ENCODE measurements at places on chromosomes 4 and X. TPM values are rescaled to one million over a fixed set of nuclear protein-coding genes. Genes with fewer than 3 reads are reported as not detected.

DNA sequence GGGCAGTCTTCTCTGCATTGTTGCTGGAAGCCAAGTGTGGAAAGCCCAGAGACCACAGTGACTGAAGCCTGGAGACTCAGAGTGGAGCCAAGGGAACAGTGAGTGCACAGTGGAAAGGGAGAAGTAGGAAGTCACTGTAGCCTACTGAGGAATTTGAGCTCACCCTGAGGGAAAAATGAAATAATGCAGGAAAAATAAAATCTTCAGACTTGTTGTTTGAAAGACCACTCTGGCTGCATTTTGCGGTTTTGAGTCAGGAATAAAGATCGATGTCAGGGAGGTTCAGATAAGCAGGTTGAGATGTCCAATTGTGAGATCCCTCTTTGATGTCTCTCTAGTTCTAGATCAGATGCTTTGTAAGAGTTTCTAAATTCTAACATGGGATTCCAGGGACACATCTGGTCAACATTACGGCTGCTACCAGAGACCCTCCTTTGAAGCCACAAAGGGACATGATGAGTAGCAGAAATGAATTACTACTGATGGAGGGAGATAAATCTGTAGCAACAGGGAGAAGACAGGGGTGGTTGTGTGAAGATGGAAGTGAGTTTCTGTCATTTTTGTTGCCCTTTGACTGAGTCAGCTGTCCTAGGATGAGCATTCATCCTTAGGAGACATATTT lies 8.4 kb downstream of the ADH4 start:
- no peaks in the 10 kb centered on the region for H3K36me3 ChIP-seq
- H3K27me3 ChIP-seq: no peaks in the 10 kb centered on the region
- DNase-seq: no peak
- no peak overlapping the region for H3K27ac ChIP-seq
- no peak overlapping the region for H3K4me3 ChIP-seq

DNA sequence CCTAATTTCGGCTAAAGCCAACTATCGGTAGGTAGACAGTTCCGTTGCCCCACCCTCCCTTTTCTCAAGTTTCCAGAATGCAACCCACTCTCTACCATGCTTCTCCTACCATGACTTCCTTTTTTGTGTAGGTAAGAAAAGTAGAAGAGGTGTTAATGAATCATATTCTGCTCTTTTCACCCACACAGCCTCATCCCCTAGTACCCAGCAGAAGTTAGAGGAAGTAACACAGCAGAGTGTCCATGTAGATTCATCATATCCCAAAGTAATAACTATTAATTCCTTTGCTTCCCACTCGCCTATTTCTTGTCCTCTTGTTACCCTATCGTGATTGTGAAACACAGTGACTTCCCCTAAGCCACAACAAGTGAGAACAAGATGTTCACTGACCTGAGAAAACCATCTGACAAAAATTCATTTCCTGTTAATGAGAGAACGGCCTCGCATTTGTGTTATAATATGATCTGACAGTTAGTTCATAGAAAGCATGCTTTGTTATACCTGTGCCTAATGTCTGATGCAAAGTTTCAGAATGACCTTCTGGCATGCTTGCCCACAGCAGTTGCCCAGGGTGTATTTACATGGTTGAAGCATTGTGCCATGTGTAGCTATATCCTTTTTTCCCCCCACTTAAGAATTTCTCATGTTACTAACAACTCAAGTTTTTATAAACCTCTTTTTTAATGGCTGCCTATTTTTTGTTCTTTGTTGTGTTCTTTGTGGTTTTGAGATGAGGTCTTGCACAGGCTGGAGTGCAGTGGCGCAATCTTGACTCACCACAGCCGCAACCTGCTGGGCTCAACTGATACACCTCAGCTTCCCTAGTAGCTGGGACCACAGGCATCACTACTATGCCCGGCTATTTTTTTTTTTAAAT lies 185.6 kb downstream of the RAP1GDS1 start:
- H3K4me3 ChIP-seq: peak overlapping the region; percentile 48
- H3K27me3 ChIP-seq: no peaks in the 10 kb centered on the region
- peak; percentile 72 for DNase-seq
- H3K27ac ChIP-seq: peak overlapping the region; percentile 76
- peaks cover 31% of the 10 kb centered on the region for H3K4me1 ChIP-seq

Gene LRRC66
- not detected for total RNA-seq

GRCh38 chr4:108483079-108483478 lies 137.3 kb upstream of the RPL34 start:
- no peaks in the 10 kb centered on the region for H3K36me3 ChIP-seq
- peaks cover 33% of the 10 kb centered on the region for H3K4me1 ChIP-seq
- no peaks in the 10 kb centered on the region for H3K27me3 ChIP-seq
- DNase-seq: peak; percentile 60

Gene SHROOM3
- 0.12 TPM for total RNA-seq

DNA sequence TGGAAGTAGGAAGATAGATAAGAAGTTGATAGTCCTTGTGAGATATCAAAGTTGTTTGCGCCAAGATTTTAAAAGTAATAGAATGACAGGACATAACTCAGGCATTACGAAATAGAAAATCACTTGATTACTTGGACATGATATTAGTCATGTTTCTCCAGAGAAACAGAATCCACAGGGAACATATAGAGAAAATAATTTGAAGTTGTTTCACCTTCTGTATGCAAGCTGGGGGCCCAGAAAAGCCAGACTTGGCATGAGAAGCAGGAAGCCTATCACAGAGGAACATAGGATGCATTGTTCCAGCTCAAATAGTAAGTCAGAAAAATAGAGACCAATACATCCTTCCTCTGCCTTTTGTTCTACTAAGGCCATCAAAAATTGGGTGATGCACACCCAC lies 715.9 kb downstream of the TECRL start:
- no peak overlapping the region for H3K4me3 ChIP-seq
- no peak for DNase-seq
- H3K4me1 ChIP-seq: no peaks in the 10 kb centered on the region
- H3K27me3 ChIP-seq: no peaks in the 10 kb centered on the region
- H3K36me3 ChIP-seq: no peaks in the 10 kb centered on the region

Gene NAP1L2
- total RNA-seq: 2.5 TPM

DNA sequence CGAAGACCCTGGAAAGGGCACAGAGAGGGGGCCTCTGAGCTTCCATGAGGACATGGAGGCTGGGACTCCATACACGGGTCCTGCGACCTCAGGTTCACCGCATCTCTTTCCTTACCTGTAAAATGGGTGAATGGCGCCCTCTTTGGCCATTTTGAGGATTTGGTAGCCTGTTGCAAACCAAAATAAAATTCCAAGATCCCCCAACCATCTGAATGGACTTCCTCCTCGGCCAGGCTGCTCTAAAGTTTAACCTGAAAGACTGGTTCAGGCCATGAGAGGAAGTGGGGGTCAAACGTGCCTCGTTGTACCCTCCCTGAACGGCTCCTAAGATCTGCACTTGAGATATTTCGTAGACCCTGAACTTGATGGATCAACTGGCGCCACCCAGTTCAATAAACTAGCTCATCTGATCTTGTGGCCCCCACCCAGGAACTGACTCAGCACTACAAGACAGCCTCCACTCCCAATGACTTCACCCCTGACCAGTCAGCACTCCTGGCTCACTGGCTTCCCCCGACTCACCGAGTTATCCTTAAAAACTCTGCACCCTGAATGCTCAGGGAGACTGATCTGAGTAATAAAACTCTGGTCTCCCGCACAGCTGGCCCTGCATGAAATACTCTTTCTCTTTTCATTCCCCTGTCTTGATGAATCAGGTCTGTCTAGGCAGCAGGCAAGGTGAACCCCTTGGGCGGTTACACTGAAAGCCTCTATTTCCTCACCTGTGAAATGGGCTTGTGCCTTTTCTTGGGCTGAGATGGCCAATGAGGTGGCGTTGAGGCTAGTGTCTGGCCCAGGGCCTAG lies 32.9 kb upstream of the GPR78 start:
- H3K4me3 ChIP-seq: no peak overlapping the region
- DNase-seq: no peak
- no peaks in the 10 kb centered on the region for H3K4me1 ChIP-seq
- H3K27ac ChIP-seq: no peak overlapping the region

- DNase-seq: no peak
- H3K27me3 ChIP-seq: no peaks in the 10 kb centered on the region
- no peaks in the 10 kb centered on the region for H3K4me1 ChIP-seq
- no peaks in the 10 kb centered on the region for H3K36me3 ChIP-seq
- H3K27ac ChIP-seq: no peak overlapping the region
These were observed 176.6 kb upstream of the NR3C2 start for GRCh38 chr4:148618856-148619255.

DNA sequence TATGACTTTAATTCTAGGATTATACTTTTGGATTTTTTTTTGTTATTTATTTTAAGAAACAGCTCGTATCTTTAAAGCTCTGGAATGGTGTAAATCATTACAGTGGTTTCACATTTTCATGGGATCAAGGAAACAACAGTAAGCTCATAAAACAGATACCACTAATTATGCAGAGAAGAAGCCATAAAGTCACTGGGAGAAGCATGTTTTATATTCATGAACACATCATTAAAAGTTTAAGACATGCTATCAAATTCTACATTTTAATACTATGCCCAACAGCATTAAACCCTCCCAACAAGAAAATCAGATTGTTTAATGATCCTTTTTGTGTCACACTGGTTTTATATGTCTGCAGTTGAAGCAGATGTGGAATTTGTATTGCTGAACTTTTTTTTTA lies 149.9 kb downstream of the FBXO8 start:
- peaks cover 5% of the 10 kb centered on the region for H3K27me3 ChIP-seq
- no peaks in the 10 kb centered on the region for H3K36me3 ChIP-seq
- no peaks in the 10 kb centered on the region for H3K4me1 ChIP-seq
- DNase-seq: no peak
- no peak overlapping the region for H3K27ac ChIP-seq

Gene HOPX
- 14.0 TPM for total RNA-seq

- no peaks in the 10 kb centered on the region for H3K36me3 ChIP-seq
- no peak overlapping the region for H3K27ac ChIP-seq
- H3K27me3 ChIP-seq: no peaks in the 10 kb centered on the region
- no peak for DNase-seq
These were observed 327.9 kb upstream of the VCX start for GRCh38 chrX:7514871-7515599.

DNA sequence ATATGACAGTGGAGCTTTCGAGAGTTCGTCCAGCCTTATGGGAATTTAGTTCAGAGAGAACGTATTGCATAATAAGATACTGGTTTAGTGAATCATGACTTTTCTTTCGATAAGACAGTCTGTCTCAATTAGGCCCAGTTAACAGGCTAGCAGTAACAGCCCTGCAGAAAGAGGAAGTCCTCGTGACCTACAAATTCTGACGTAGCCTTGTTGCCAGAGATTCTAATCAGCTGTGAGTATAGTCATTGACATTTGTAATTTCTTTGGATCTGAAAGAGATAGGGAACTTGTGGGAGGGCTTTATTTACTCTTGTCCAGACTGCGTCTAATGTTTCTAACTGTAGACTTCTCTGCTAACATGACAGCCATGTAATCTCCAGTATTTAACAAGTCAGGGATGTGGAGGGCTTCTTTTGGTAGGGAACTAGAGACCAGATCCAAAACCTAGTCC lies 15.8 kb downstream of the ART3 start:
- H3K27me3 ChIP-seq: no peaks in the 10 kb centered on the region
- H3K4me3 ChIP-seq: no peak overlapping the region
- DNase-seq: no peak
- H3K4me1 ChIP-seq: peaks cover 4% of the 10 kb centered on the region
- no peaks in the 10 kb centered on the region for H3K36me3 ChIP-seq

DNA sequence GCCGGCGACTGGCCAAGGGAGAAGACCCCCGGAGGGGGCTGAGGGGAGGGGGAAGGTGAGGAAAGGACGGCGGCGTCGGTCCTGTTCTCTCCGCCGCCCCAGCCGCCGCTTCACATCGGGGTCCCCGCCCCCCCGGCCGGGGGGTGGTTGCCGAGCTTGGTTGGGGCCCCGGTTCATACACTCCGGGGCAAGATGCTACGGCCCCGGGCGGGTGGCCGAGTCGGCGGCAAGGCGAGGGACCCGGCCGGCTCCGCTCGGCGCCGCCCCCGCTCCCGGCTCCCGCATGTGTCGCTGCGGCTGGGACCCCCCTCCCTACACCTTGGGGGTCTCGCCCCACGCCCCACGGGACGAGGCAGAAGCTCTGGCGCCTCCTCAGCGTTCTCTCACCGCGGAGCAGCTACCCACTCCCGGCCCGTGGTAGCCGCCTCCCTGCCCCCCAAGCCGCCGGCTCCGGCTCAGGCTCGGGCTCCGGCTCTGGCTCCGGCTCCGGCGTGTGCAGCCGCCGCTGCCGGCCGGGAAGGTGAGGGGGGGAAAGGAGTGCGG lies 461 bp downstream of the FBXW7 start:
- H3K27ac ChIP-seq: no peak overlapping the region
- H3K27me3 ChIP-seq: no peaks in the 10 kb centered on the region

Gene PSAPL1
- not detected for total RNA-seq

GRCh38 chr4:33064238-33064637 lies 2344.1 kb downstream of the PCDH7 start:
- H3K27ac ChIP-seq: no peak overlapping the region
- H3K4me1 ChIP-seq: no peaks in the 10 kb centered on the region
- no peak overlapping the region for H3K4me3 ChIP-seq
- DNase-seq: no peak
- no peaks in the 10 kb centered on the region for H3K36me3 ChIP-seq
- no peaks in the 10 kb centered on the region for H3K27me3 ChIP-seq

DNA sequence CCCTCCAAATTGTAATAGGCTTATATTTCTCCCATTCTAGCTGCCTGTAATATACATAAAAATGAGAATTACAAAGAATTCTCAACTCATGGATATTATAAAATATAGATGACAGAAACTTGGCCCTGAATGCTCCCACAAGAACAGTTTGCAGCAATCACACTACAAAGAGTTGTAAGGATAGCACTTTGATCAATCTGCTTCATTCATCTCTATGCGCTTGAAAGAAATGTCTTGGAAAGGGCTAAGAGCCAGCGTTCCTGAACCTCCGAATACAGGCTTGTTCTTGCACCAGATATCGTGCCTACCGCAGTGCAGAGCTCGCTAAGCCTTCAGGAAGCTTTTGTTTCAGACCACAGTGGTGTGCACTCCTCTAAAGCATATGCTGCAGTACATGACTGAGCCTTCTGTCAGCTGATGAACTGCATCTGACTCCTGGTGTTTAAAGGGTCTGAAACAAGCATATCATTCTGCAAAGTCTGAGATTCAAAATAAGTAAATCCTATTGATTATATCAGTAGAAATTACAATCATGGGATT lies 417.6 kb upstream of the ZFP42 start:
- no peaks in the 10 kb centered on the region for H3K27me3 ChIP-seq
- H3K4me3 ChIP-seq: no peak overlapping the region
- no peak overlapping the region for H3K27ac ChIP-seq
- H3K4me1 ChIP-seq: no peaks in the 10 kb centered on the region

DNA sequence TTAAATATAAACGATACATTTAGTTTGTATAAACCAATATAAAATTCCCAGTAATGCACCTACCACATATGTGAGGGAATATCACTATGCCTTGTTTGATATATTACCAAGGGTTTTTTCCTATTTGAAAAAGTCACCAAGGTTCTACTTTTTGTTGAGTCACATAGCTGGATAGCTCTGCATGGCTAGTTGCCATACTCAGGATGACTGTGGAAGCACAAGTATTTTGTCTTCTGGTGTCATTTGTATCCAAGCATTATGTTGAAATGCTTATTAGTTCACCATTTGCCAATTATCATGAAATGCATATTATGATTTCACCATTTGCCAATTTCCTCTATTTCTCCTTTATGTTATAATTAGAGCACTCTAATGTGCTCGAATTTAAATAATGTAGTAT lies 162.7 kb upstream of the TTC29 start:
- H3K36me3 ChIP-seq: no peaks in the 10 kb centered on the region
- peaks cover 2% of the 10 kb centered on the region for H3K27me3 ChIP-seq
- H3K4me3 ChIP-seq: no peak overlapping the region
- H3K27ac ChIP-seq: no peak overlapping the region
- H3K4me1 ChIP-seq: no peaks in the 10 kb centered on the region

Gene MAGIX
- total RNA-seq: 0.26 TPM

- no peak overlapping the region for H3K4me3 ChIP-seq
- DNase-seq: no peak
- no peaks in the 10 kb centered on the region for H3K27me3 ChIP-seq
- H3K27ac ChIP-seq: no peak overlapping the region
- no peaks in the 10 kb centered on the region for H3K4me1 ChIP-seq
These were observed 252.3 kb downstream of the PDHA2 start for GRCh38 chr4:96092151-96092705.
